Kidney capillary endothelial cell (primary cell): ENCODE measurements at places on chromosomes 4 and X.
A peak's percentile ranks its signal among the peaks of the same experiment; 100 is the strongest.

GRCh38 chrX:345020-345925 lies 26.7 kb upstream of the GTPBP6 start:
- no peak for DNase-seq

DNA sequence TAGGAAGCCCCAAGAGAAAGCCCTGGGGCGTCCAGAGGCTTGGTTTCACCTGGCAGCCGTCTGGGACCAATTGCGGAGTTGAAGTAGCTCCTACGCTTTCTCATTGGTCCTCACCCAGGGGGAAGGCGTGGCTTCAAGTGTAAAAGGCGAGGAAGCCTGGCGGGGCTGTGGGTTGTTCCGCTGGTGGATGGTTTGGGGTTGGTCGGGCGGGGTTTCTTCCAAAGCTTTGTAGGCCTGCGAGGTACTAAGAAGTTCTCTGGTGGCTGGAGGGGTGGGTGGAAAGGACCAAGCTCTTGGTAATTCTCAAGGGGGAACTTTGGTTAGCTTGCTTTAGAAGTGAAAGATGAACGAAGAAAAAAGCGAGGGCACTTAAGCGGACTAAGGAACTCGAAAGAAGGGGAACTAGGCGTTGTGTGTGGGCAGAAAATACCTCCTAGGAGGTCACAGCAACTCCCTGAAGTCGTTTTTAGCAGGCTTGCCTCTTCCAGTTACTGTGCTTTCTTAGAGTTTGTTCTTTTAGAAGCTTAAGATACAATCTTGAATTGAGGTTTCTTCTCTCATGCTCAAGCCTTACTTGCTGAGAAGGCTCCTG lies 36.6 kb downstream of the CCNG2 start:
- no peak for DNase-seq

- DNase-seq, result peak; percentile 70
Observed at GRCh38 chr4:107824350-107825071, at the start of gene SGMS2. TSS of gene SGMS2 (plus strand) at chr4:107824932. CDS start at chr4:107895554, 70,622 bp downstream.

DNA sequence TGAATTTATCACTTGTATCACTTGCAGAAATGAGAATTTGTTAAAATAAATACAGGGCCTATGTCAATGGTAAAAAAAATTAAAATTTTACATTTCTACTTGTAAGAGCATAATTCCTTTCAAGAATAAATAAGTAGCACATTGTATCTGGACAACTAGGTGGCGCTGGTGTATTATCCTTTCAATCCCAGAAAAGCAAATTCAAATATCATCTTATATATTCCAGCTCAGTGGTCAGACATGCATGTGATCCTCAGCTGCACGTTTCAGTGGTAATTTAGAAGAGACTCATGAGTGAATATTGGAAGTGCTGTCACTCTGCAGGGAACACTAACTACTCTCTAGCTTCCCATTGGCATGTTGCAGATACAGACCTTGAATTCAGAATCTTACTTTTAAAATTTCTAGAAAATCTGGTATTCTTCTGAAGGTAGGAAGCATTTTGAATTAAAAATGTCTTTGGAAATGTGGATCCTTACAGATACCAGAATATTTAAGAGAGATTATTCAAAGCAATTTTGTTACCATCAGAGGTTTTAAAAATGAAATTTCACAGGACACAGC lies 1414.7 kb upstream of the TENM3 start:
- DNase-seq, result peak; percentile 46

- DNase-seq, result no peak
Observed at GRCh38 chr4:6943012-6943884, 33.6 kb downstream of the TBC1D14 start.

DNA sequence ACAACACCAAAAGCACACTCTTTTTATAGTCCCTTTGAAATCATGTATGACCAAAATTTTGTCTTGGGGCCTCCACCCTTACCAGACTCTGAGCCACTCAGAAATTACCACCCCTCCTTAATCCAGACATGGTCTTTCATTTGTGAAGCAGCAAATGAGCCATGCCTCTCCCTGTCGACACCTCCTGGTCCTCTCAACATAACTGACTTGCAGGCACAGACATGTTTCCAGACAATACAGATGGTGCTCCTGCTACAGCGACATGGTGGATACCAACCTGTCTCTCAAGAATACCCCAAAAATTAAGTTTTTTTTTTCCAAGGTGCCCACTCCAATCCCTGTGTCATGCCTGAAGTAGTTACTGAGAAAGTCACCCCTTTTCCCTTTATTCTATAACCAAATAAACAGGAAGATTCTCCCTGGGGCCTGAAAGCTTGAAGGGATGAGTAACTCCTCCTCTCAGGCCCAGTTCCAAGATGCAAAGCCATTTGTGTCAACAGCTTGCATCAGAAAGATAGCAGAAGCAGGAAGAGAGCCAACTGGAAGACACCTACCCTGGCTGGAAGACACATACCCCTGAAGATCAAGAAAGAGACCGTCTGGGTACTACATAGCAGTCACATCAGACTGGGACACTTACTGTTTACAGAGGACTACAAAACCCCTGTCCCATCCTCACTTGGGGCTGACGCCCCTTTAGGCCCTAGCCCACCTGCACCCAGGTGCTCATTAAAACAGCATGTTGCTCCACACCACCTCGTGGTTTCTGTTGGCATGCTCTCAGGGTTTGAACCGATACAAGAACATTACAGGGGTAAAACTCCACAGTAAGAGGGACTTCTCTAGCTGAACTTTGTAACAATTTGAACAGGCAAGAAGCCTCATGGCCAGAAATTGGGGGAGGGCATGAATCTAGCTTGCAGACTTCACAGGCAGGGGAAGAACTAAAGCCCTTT lies 5.5 kb upstream of the UGT2B17 start:
- DNase-seq, result no peak

DNA sequence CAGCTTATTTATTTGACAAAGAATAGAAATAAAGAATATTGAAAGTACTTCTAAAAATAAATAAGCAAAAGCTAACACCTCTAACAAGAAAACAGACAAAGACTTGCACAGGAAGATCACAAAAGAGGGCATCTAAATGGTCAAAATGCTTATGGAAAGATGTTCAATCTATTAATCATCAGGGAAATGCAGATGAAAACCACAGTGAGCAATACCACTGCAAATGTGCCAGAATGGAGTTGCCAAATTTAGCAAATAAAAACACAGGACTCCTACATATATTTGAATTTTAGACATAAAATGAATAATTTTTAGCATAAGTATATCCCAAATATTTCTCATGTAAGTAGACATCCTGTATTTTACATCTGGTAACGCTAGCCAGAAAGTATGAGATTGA lies 56.1 kb upstream of the HPGD start:
- no peak for DNase-seq

DNA sequence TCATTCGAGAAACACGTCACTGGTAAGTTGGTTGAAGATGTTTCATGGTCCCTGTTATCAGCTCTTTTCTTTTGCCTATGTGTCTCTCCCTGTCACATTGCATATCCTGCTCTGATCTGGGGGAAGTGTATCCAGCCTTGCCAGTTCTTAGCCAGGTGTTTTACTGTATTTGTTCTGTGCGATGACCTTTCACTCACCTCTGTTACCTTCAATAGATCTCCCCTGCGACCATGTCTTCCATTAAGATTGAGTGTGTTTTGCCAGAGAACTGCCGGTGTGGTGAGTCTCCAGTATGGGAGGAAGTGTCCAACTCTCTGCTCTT lies 2.6 kb downstream of the RGN start:
- DNase-seq, result no peak

DNA sequence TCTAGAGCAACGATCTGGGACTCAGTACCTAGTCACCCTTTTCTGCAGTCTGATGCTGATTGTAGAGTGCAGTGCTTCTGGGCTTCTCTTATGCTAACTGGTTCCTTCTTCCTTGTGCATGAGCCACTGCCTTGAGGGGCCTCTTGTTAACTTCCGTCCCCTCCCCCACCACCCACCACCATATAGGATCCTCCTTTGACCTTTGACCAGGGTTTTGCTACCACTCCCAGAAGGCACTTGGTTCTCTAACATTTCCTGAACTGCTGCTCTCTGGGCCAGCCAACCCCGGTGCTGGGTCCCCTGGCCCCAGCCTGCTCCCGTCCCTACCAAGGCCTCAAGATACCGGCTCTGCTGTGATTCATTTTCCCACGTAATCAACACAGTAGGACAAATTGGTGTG lies 104.6 kb upstream of the KLF3 start:
- no peak for DNase-seq

- DNase-seq, result no peak
Observed at GRCh38 chr4:90792696-90793095, 665.5 kb downstream of the CCSER1 start.

GRCh38 chr4:52843958-52844357 lies 18.2 kb upstream of the RASL11B start:
- no peak for DNase-seq

GRCh38 chrX:96464880-96465558 lies 219.6 kb upstream of the DIAPH2 start:
- DNase-seq, result no peak

DNA sequence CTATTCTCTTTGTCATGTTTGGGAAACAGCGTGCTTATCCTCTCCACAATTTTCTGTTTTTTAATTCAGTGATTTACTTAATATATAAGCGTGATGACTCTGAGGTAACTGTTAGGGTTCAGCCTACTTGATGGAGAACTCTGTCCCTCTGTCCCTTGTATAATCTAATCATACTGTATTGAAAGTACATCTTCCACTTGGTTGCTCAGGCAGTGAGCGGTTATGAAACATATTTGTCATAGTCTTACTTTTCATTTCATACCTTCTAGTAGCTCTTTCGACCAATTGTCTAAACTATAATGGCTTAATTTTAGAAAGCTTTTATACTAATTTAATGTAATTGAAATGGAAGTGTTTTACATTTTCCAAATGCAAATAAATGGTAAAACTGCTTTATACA lies 469.0 kb downstream of the TLL1 start:
- DNase-seq, result no peak
